HEK293T (cell line): ENCODE measurements at places on chromosomes 12 and 14.
A peak's percentile ranks its signal among the peaks of the same experiment; 100 is the strongest.

DNA sequence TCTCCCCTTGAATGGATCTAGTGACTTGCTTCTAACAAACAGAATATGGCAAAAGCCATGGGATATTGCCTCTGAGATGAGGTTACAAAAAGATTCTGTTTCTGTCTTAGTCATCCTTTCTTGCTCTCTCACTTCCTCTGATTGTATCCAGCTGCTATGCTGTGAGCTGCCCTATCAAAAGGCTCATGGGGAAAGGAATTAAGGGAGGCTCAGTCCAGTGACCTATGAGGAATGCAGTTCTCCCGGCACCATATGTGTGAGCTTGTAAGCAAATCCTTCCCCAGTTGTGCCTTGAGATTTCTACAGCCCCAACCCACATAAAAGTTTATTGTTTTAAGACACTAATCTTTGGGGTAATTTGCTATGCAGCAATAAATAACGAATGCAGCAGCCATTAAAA lies 183.1 kb downstream of the KLHL28 start:
- no peak for DNase-seq

GRCh38 chr14:28055008-28055407 lies 711.6 kb upstream of the FOXG1 start:
- no peak for DNase-seq

DNA sequence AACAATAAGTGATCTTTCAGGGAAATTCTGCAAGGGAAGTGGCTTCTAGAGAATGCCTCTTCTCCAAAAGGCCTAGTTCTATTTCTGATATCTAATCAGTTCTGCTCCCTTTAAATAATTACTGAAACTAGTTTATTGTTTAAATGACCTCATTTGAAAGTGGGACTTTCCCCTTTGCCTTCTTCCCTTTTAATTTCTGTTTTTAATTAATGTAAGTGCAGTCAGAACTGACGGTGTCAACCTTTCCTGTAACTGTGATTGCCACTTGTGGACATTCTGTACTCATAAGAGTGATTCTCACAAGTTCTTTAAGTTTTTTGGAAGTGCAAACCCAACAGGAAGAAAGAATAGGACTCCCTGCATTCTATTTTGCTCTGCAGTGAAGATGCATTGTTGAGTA lies 265.3 kb upstream of the PLEKHG7 start:
- no peak for DNase-seq

- DNase-seq = no peak
Observed at GRCh38 chr12:131113568-131114270, 160.0 kb downstream of the ADGRD1 start.

DNA sequence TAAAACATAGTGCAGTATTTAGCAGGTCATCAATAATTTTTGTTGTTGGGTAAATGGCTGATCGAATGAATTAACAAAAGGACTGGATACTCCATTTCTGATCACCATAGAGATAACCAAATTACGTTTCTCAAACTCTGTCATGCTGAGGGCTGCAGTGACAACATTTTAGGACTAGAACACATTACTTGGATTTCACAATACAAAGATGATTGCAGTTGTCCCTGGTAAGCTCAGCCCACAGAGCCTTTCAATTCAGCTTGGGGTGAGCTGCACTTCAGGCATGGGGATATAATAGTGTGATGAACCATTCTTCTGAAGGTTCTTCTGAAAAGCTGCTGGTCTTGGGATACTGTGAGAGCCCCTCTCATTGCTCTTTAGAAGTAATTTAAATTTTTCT lies 74.3 kb downstream of the FAR2 start:
- DNase-seq = no peak

GRCh38 chr12:47730341-47730744 lies 5.1 kb upstream of the ENDOU start:
- no peak for DNase-seq

GRCh38 chr12:47074757-47075156 lies 4.7 kb upstream of the PCED1B start:
- DNase-seq = no peak

- peak; percentile 87 for DNase-seq
Observed at GRCh38 chr12:40105515-40106201, at the start of gene SLC2A13. SLC2A13 (minus strand) TSS chr12:40106081; CDS start chr12:40105808, 273 bp downstream.

DNA sequence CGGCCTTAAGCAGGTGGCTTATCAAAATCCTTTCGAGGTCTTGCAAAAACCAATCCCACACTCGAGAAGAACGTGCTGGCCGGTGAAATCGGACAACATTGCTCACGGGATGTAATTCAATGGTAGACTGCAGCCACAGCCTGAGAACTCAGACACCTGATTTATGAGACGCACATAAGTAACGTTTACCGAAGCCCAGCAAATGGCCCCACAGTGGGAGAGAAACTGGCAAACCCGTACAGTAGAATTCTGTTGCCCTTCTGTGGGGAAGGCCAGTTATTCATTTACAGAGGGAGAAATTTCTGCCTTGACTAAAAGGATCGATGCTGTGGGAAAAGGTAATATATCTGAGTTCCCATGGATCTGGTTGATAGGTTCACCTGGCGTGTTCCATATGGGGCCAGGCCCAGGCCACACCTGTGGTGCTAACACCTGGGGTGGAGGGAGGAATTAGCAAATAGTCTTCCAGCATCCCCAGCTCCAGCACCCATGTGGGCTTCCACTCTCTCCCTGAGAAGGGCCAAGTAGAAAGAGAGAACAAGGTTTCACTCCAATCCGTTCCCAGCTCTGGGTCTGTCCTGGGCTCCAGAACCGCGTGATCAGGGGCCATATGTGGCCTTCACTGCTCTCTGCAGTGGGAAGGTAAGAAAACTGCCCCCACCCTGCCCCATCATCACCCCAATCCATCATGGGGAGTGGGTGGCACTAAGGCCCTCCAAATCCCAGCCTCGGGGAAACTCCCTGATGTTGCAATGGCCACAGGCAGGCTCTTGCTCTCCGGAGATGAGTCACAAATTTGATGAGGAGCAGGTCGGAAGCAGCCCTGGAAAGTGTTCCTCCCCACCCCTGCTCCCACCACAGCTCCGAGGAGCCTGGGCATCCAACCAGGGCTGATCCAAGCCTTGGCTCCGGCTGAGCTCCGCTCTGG lies 12.7 kb downstream of the BDKRB1 start:
- no peak for DNase-seq

DNA sequence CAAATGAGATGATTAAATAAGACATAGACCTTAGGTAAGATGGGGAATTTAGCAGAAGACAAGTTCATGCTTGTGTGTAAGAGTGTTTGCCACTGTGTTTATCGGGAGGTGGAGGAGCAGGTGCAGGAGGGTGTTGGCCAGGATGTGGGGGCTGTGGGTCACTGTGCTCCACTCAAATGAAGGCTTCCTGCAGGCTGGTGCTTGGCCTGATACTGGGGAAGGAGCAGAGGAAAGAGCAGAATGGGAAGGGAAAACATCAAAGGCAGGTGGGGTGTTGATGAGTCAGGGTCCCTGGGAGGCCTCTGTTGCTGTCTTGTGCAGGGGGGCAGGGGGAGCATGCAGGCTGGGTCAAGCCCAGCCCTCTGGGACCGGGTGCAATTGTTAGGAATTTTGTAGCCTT lies 126.5 kb downstream of the TSPAN9 start:
- no peak for DNase-seq

DNA sequence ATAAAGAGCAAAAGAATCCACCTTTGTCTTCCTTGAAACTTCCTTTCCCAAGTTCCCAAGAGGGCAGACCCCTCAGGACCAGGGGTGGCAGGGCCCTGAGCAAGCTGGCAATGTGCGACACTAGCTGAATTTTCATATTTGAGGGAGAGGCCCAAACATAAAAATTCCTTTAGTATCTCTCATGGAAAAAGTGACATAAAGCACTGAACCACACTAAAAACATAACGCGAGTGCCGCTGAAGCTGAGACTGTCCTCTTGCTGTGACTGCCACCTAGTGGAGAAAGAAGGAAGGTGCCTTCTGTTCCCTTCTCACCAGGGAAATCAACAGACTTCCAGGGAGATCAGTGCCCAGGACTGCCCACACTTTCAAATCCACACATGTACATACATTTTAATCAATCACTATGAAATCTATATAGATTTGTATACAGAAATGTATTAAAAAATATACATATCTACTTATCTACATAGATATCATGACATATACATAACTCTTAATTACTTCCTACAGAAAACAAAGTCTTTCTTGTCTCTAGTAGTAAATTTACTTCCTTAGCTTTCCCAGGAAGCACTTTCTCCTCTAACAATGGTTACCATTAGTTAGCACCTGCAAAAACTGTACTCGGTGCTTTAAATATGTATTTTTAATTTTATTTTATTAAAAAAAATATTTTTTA lies 53.8 kb downstream of the SSH1 start:
- DNase-seq = peak; percentile 84

- DNase-seq = no peak
Observed at GRCh38 chr12:21823581-21823980, 49.1 kb upstream of the KCNJ8 start.

- DNase-seq = no peak
Observed at GRCh38 chr14:29897181-29897580, 30.5 kb downstream of the PRKD1 start.

DNA sequence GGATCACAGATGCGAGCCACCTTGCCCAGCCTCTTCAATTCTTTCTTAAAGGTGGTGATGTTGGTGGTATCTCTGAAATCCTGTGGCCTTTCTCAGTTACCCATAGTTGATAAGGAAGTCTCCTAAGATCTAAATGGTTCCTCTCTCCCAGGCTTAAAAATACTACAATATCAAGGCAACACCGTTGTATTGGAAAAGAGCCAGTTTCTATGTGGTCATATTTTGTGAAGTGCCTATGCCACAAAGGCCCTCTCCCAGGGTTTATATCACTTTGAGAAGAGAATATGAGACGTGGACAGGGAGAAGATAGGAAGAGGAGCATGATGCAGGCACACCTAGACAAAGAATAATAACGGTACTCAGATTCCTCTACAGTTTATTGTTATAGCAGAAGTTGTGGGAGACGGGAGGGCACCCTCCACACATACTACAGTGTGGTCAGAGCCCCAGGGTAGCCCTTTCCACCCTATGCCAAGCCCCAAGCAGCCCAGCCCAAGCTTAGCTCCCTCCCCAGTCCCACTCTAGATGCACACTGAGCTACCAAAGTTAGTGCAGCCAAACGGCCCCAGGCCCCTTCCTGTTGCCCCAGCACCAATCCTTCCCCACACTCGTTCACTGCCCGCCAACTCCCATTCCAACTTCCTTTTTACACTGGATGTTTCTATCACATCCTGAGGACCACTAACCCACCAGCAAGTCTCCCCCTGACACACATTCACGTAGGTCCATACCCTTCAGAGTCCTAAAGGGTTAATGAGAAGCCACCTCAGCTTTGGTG lies 8.3 kb downstream of the NDRG2 start:
- no peak for DNase-seq

- DNase-seq = no peak
Observed at GRCh38 chr12:2940564-2940963, 18.6 kb upstream of the TEAD4 start.

- DNase-seq = peak; percentile 32
Observed at GRCh38 chr14:57492859-57493258, 798 bp downstream of the CCDC198 start.

- DNase-seq = no peak
Observed at GRCh38 chr14:50001151-50001998, 108.5 kb downstream of the ARF6 start.

DNA sequence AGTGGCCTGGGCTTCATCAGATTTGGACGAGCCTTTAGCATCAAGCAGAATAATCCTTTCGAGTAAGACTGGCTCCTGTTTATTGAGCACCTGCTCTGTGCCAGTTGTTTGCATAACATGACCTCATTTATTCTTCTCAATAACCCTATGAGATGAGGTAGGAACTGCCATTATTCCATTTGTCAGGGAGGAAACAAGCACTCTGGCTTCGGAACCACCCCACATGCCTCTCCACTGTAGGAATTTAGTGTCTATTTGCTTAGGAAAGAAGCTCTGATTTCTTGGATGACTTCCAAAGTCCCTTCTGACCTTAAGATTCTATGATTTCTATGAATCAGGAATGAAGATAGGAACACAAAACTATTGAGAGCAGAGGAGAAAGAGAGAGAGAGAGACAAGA lies 11.0 kb downstream of the SAMD4A start:
- no peak for DNase-seq

- no peak for DNase-seq
Observed at GRCh38 chr14:60599727-60600126, 49.5 kb downstream of the SIX1 start.

DNA sequence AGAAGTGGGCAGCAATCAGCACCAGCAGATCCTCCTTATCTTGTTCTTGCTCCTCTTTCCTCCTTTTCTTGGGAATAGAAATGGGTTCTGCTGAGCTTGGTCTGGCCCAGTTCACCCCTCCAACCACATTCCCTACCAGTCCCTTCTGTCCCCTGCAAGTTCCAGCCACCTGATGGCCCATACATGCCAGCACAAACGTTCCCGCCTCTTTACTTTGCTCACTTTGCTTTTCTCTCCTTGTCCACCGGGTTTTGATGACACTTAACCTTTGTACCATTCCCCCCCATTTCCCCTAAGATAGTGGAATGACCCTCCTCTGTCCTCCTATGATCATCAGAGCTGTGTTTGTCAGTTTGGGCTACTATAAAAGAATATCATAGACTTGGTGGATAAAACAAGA lies 23.4 kb upstream of the EML1 start:
- DNase-seq = no peak

DNA sequence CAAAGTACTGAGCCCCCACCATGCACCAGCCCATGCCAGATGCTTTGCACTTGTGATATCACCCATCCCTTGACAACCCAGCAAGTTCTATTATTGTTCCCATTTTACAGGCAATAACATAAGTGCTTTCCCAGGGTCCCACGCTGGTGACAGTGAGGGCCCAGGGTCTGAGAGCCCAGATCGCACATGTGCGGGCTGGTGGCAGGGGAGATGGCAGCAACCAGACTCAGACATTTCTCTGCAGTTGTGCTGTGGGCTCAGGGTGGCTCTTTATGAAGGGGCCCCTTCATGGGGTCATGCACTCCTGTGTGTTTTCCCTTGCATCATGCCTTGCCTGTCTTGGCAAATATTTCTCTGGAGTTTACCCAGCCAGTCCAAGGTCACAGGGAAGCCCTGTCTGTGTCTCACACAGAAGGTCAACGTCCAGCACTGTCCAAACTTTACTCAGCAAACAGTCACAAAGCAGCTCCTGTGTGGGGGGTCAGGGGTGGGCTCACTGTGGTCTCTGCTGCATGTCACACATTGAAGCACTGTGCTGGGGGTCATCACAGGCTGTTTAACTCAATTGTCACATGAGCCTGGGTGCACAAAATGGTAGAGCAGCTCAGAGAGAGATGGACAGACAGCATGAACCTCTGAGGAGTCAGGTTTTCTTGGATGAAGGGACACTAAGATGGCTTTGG lies 12.7 kb downstream of the SERPINA5 start:
- no peak for DNase-seq
